Activated CD4-positive, alpha-beta T cell treated with anti-CD3 and anti-CD28 coated beads, Interleukin-10, Interleukin-2, amounts not matched to agents 100 ng/mL and 50 ng/mL, durations not matched to agents 16 hours and 8 hours (primary cell): ENCODE measurements at places on chromosomes 6 and 20.
A peak's percentile ranks its signal among the peaks of the same experiment; 100 is the strongest.

DNA sequence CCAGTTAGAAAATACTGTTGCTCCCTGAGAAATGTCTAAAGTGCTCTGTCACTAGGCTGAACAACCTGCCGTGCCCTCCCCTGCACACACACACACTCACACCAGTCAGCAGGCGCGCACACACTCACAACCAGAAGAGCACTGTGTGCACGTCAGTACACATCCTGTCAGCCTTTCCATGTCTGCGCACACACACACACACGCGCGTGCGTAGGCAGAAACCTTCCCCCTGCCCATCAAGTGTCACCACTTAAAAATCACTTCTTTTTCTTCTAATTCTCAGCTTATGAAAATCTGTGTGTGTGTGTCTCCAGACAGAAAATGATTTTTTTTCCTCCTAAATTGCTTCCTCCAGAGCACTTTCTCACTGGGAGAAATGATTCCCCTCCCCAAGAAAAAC is 100.3 kb downstream of the EDN3 start:
- no peak for DNase-seq

GRCh38 chr6:53892707-53893106 is 97.9 kb downstream of the LRRC1 start:
- peak; percentile 35 for DNase-seq

GRCh38 chr20:61442075-61442670 is 190.1 kb downstream of the CDH4 start:
- DNase-seq: no peak

GRCh38 chr6:160634706-160635105 is 29.4 kb downstream of the LPA start:
- DNase-seq: no peak

GRCh38 chr6:2865694-2866151 is 24.1 kb upstream of the SERPINB1 start:
- DNase-seq: no peak

- DNase-seq: no peak
These were observed 67.2 kb downstream of the POPDC3 start for GRCh38 chr6:105112577-105112976.

DNA sequence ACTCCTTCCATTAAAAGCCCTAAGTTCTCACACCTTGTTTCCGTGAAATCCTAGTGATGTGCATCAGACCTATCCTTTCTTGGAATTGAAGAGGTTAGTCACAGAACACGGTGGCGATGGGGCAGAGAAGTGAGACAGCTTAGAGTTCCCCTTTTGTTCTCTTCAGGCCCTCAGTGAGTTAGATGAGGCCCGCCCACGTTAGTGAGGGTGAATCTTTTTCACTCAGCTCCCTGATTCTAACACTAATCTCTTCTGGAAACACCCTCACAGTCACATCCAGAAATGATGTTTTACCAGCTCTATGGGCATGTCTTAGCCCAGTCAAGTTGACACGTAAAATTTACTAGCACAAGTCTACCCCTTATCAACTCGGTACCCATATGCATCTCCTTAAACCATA is 172.7 kb upstream of the NOX3 start:
- peak; percentile 63 for DNase-seq

DNA sequence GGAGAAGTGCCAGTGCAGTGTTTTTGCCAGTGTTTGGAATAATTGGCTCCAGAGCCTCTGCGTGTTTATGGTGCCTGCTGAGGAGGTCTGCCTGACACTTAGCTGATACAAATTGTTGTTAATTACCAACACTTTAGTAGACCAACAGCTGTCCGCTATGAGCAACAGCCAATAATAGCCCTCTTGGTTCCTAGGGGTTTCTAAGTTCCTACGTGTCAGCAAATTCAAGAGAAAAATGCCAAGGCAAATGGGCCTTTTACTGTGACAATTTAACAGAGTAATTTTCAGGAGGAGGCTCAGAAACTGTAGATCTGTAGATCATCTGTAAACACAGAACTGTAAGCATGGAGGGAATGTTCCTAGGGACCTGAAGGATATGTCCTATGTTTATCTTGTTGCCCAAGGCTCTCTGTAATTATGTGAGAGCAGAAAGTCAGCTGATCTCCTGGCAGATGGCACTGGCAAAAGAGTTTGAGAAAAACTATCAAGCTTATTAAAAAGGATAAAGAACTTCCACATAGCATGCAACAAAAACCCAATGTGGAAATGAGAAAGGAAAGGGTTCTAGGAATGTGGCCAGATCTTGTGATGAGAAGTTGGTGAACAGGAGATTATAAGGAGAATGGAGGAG is 157.7 kb downstream of the GJA1 start:
- no peak for DNase-seq

GRCh38 chr20:44722990-44723389 is 7.8 kb downstream of the CCN5 start:
- no peak for DNase-seq

GRCh38 chr6:41536795-41537758 is 9.1 kb upstream of the FOXP4 start:
- no peak for DNase-seq

DNA sequence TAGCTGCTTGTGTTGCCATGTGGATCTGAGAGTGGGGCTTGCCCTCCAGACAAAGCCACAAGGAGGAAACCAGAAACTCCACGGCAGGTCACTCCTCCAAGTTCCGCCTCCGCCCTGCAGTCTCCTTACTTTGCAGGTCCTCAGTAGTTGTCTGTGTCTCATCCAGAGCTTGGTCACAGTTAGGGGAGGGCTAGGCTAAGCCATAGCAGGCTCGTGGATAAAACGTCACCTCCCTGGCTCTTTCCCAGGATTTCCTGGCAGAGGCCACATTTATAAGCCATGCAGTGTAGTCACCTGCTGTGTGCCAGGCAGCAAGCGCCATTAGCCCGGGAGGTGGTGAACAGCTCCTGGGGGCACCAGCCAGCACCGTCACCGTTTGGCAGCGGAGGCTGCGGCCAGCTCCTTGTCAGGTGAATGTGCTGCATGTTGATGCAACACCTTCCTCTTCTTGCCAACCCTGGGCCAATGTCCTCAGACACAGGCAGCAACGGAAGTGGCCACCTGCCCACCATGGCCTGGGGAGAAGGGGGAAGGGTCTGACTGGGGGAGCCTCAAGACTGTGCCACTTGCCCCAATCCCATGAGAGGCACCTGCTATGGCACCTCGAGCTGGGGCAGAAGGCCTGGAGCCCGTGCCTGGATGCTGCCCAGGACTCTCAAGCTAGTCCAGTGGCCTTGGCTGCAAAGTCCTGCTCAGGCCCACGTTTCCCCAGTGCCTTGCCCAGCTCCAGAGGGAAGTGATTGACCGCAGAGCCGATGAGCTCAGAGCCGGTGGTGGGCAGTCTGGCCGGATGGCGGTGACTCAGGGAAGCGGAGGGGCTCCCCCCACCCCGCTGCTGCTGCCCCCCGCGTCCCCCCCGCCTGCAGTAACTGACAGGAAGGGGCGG is 39.0 kb upstream of the SLCO4A1 start:
- DNase-seq: peak; percentile 60

GRCh38 chr6:160765412-160765811 is 63.4 kb downstream of the PLG start:
- no peak for DNase-seq

DNA sequence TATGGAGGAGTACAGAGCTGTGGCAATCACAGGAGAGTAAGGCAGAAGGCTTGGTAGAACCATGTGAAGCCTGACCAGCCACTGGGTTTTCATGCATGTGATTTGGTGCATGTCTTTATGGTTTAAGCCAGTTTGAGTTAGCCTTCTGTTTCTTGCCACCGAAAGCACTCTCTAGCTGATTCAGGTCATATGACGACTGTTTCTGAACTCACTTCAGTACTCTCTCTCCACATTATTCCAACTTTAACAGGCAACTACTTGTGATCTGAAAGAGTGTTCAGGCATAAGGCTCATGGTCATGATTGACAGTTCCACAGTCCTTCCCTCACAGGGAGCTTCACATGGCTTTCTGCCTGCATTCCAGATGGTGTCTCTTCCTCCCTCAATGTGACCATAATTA is 63.3 kb upstream of the TAB2 start:
- no peak for DNase-seq

GRCh38 chr6:12269110-12269509 is 21.1 kb upstream of the EDN1 start:
- DNase-seq: no peak

GRCh38 chr20:15395457-15395856 is 1058.0 kb upstream of the FLRT3 start:
- DNase-seq: no peak

DNA sequence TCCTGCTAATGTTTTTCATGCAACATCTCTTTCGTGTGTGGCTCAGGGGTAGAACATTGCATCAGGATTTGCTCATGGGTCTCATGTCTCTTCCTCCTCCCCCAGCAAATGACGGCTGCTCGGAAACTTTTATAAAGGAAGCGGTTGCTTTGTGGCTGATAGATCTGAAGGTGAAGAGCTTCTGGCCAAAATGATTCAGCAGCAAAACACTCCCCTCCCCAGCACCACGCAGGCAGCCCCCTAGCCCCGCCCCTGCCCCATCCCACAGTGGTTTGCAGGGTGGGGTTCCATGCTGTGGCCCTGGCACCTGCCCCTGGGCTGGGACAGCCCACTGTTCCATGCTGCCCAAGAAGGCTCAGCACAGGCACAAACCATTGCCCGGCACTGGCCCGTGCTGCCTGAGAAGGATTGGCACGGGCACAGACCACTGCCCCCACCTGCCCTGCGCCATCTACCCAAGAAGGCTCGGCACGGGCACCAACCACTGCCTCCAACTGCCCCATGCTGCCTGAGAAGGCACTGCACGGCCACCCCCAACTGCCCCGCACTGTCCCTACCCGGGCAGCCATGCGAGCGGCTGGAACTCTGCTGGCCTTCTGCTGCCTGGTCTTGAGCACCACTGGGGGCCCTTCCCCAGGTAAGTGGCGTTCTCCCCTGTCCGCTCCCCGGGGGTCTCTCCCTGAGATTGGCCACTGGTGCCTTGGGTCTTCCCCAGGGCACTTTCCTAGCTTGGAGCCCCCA is at the start of gene CST7:
CST7 (plus strand) TSS at position 331 of the 741 bp plus-strand sequence; CDS start at position 568, 237 bp downstream.
- peak; percentile 92 for DNase-seq

GRCh38 chr6:30500421-30501355 is 11.4 kb downstream of the HLA-E start:
- no peak for DNase-seq

DNA sequence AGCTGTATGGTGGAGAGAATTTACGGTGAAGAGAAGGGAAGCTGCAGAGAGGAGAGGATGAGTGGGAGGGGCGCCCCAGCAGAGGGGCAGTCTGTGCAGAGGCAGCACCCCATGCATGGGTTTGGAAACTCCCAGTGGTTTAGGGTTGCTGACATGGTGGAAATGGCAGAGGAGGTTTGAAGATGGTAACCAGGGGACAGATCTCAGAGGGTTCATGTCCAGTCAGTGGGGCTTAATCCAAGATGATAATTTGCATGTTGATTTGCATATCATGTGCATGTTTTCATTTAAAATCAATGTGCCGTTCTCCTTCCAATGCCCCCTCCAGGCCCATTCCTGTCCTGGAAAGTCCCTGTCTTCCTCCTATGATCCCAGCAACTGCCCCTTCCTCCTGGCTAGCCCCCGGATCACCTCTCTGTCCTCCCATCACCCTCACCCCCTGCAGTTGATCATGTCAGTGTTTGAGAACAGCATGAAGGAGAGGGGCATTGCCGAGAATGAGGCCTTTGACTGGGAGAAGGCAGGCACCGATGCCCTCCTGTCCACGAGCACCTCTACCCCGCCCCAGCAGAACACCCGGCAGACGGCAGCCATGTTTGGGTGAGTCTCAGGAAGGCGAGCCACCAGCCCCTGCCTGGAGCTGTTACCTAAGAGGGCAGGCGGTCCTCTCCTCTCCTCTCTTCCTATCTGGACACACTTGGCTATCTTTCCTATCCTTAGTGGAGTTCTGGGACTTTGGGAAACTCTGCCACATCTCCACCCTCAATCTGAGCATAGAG is 14.3 kb downstream of the TTBK1 start:
- peak; percentile 19 for DNase-seq

GRCh38 chr6:140385679-140386078 is 1011.2 kb upstream of the CITED2 start:
- DNase-seq: no peak

- DNase-seq: no peak
These were observed 37.6 kb downstream of the TXLNB start for GRCh38 chr6:139254196-139254595.

DNA sequence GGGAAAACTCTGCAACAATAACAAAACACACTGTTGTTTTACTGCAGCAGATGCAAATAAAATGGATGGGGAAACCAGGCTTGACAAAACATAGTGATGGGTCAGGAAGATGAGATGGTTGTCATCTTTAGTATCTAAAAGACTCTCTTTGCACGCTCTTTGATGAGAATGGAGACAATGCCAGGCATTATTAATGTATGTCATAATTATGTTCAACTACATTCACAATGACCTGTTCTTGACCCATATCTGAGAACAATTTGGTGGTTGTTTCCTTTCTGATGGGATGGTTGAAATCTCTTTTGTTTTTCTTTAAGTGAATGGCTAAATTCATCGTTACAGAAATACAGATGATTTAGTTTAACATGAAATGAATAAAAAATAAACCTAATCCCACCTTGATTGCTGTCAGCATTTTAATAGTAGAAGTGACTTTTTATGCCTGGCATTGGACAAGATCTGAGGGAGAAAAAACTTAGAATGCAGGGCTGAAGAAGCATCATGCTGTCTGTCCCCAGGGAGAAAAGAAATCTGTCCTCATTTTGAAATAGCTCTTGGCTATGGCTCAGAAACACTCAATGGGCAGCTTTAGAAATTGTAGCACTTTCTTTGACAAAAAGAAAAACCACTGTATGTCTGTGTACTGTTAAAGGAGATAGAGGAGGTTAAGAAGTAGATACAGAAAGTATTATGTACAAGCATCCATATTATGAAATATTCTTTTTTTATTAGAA is 12.4 kb upstream of the GRIK2 start:
- DNase-seq: no peak

- no peak for DNase-seq
These were observed 144.0 kb upstream of the THBS2 start for GRCh38 chr6:169397684-169398083.

DNA sequence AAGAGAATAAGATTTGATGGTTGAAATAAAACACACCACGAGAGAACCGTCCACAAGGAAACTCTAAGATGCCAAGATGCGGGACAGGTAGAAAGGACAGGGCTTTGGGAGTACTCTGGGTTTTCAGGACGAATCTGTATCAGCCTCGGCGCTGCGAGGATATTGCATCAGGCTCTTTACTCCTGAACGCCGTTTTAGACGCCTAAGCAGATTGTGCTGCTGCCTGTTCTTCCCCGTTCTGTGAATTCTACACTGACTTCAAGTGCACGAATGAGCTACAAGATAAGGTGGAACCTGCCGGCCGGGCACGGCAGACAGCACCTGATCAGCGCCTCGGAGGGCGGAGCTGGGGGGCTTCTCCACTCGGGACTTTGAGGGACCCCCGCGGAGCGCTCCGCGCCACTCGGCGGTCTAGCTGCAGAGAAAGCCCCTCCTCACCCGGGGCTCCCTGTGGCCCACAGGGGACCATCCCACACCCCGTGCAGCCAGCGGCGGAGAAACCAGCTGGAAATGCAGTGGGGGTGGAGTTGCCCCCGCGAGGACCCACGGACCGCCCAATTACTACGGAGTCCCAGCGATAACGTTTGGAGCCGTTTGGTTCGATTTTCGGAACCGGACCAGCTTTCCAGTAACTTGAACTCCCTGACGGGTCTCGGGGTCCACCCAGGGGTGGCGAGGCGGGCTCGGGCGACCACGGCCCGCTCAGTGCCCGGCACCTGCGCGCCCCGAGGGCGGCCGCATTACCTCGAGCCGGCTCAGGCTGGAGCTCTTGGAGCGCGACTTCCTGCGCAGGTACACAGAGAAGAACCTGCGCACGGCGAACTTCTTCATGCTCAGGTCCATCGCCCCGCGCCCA is 646 bp downstream of the RPS6KA2 start:
- peak; percentile 19 for DNase-seq

- DNase-seq: no peak
These were observed 89.3 kb downstream of the BCAS1 start for GRCh38 chr20:53981130-53981529.
